T-helper 9 cell (primary cell): ENCODE measurements at places on chromosomes 12 and 14.

DNA sequence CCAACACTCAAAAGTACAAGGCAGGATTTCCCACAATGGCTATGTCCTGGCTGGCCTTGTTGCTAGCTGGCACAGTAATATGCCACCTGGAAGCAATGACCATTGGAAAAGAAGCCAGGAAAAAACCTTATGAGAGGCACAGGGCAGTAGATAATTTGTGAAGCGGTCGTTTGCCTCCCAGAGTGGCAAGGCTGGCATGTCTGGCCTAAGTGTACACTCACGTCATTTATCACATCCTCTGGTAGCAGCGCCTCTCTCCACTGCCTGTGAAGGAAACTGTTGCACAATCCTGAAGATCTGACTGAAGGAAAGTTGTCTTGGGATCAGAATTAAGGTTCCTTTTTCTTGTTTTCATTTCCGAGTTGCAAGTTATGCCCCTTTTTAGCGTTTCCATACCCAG, 408.5 kb downstream of the ZFP36L1 start:
- DNase-seq: no peak

DNA sequence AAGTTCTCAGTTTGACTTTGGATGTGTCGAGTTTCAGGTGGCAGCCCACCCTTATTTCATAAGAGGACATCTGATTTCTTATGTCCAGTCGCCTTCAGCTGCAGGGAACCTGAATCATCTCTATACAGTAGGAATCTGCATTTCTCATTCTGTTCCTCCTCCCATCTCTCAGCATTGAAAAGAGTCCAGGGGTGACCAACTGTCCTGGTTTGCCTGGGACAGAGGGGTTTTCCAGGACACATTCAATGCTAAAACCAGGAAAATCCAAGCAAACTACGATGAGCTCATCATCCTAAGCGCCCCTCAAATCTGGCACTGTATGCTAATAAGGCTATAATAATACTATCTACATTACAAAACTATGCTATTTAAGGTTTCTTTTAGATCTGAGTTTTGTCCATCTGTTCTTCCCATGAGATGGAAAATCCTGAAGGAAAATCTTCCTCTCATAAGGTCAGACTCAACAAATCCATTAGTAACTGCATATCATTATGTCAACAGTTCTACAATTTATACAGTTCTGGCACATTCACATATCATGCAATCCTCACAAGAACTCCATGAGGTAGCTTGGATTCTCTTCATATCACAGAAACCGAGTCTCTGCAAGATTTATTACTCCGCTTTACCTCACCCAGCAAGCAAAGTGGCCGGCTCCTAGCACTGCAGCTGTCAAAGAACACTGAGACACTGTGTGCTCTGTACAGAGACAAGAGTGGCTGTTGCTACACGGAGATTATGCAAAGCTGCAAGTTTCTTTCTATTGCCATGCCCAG, 15.6 kb upstream of the CALM1 start:
- no peak for DNase-seq

GRCh38 chr12:31316891-31317290, 9.1 kb downstream of the SINHCAF start:
- DNase-seq: no peak

DNA sequence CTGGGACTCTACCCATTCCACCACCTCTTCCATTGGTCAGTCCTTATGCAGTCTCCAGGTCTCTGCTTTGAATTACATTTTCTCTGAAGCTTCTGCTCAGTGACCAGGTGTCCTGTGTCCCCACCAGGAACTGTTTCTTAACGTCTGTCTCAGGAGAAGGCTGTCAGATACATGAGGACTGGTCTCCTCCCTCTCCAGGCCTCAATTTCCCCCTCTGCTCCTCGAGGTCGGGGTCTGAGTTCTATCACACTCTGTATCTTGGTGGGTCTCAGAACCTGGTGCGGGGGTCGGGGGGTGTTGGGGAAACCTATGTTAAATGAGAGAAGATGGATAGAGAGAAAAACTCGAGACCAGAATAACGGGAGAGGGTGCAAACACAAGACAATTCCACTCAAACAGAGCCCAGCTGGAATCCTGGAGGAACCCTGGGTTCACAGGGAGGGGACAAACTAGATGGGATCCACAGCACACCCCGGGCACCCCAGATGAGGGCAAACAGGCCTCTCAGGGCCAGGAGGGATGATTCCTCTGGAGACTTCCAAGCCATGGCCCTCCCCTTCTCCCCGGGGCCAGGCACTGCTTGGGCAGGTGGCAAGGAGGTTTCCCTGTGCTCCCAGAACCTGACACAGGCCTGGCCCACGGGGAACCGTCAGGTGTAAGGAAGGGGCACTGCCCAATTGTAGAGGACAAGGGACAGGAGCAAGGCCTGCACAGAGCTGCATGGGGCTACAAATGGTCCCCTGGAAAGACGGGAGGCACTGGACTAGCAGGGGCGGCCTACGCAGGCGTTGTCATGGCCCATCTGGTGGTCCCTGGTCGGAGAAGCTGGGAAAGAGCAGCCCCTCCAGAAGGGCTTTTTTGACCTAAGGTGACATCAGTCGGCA, 313.2 kb upstream of the DIO3 start:
- DNase-seq: no peak

DNA sequence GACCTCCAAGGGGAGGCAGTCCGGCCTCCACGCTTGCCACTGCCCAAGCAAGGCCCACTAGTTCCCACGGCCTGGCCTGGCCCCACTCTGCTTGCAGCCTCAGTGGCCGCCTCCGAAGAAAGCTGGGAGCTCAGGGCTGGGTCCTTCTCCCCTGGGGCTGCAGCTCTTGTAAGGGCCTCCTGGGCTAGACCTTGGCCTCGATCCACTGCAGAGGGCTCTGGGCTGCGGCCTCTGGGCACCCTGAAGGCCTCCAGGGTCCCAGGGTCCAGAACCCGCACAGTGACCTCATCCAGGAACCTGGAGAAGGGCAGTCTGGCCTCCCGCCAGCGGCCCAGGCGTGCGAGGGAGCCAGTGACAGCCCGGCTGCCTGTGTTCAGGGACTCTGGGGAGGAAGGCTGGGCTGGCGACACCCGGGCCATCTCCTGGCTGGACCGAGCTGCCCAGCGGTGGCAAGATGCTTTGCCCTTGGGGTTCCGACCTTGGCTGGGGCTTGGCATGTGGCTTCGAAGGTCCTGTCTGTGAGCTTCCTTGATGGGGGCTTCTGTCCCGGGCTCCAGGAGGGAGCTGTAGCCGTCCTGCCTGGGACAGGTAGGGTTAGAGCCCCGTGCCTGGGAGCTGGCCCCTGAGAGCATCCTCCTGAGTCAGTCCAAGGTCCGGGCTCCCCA, 9.8 kb downstream of the BEGAIN start:
- no peak for DNase-seq

- no peak for DNase-seq
Observed at GRCh38 chr12:15688838-15689625, 100.2 kb downstream of the EPS8 start.

DNA sequence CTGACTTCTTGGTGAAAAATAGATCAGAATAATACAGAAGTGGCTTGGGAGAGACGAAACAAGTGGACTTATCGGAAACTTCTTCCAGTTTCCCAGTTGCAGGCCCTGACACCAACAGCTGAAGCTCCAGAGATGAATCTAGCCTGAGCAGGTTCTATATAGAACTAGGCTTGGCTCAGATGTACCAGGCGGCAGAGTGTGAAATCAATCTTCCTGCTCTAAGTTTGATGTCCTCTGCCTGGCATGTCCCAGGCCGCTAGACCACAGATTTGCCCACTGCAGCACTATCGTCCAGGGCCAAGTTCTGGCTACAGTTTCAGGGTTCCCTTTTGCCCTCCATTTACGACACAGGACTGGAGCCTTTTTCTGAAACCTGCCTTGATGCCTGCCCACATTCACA, 91.3 kb upstream of the PLEKHA5 start:
- DNase-seq: no peak

DNA sequence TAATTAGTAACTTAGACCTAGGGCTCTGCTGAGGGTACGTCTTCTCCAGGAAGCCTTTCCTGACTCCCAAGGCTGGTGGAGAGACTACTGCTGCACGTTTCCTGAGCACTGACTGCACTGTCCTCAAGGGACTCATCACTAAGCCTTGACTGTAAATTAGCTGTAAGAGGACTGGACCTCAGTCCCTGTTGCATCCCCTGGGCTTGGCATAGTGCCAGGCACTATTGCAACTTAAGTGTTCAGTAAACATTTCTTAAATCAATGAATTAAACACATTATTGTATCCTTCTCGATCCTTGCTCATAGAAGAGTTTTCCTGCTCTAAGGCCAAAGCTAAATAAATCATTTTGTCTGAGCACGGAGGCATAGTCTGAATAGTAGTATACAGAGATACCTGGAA, 31.9 kb upstream of the IFNG-AS1 start:
- no peak for DNase-seq

DNA sequence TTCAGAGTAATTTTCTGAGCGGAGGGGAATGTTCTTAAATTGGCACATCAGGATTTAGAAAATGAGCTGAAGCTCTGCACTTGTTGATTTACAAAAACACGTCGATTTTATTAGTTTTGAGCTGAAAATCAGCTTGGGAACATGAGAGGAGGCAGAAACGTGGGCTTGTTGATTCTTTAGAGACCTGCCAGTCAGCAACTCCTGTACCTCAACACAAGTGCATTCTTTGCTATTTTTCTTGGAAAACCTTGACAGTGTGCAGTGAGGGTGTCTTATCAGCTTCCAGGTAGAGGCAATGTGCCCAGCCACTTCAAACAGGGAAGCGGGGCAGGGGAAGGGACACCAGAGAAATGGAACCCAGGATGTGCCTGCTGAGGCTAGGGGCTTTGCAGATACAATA, 102.8 kb upstream of the COCH start:
- DNase-seq: no peak

- DNase-seq: no peak
Observed at GRCh38 chr14:90551070-90551704, 154.4 kb downstream of the CALM1 start.

GRCh38 chr14:50396631-50397389, at the start of gene CDKL1:
TSS of gene CDKL1 (minus strand) at chr14:50396881. CDS start at chr14:50395868, 1,013 bp downstream.
- peak; percentile 35 for DNase-seq

- no peak for DNase-seq
Observed at GRCh38 chr14:102279282-102279681, 25.7 kb downstream of the MOK start.

GRCh38 chr12:62517887-62518286, 51.3 kb downstream of the MON2 start:
- DNase-seq: no peak

- no peak for DNase-seq
Observed at GRCh38 chr12:52774629-52775250, 2.4 kb downstream of the KRT76 start.

- no peak for DNase-seq
Observed at GRCh38 chr12:95700316-95700785, 90.2 kb downstream of the NTN4 start.

- no peak for DNase-seq
Observed at GRCh38 chr12:53577941-53578352, 48.2 kb downstream of the ATF7 start.

- no peak for DNase-seq
Observed at GRCh38 chr12:65415826-65416225, 137.3 kb downstream of the MSRB3 start.

GRCh38 chr12:125402874-125403789, 337.9 kb downstream of the AACS start:
- DNase-seq: no peak

DNA sequence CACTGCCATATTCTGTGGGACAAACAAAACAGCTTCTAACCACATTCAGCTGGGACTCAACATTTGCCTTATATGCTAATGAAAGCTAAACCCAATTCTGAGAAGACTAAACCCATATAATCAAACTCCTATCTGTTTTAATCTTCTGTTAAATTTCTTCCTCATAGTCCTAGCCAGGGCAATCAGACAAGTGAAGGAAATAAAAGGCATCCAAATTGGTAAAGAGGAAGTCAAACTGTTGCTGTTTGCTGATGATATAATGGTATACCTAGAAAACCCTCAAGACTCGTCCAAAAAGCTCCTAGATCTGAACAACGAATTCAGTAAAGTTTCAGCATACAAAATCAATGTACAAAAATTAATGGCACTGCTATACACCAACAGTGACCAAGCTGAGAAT, 157.1 kb downstream of the PHLDA1 start:
- no peak for DNase-seq
